Stimulated activated CD4-positive, alpha-beta T cell treated with anti-CD3 and anti-CD28 coated beads, Interleukin-15, amount 100 ng/mL, for 1 hour (primary cell): ENCODE measurements at places on chromosomes 16 and 17.

DNA sequence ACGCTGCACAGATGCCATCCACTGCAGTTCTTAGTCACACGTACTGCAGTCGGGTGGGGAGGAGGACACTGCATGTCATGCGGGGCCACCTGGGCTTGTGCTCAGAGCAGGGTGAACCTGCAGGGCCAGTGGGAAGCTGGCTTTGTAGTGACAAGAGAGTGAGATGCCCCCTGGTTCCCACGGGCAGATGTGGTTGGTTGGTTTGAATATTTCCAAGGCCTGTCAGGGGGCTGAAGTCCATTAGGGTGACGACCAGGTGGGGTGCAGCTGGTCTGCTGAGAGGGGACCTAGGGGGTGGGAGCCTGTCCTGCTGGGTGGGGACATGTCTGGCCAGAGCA lies 14.3 kb downstream of the ZNF213 start:
- no peak for DNase-seq

- DNase-seq = peak; percentile 28
These were observed at the start of gene FA2H for GRCh38 chr16:74774223-74775139. Gene FA2H (minus strand): TSS chr16:74774820. CDS start chr16:74774755, 65 bp downstream.

DNA sequence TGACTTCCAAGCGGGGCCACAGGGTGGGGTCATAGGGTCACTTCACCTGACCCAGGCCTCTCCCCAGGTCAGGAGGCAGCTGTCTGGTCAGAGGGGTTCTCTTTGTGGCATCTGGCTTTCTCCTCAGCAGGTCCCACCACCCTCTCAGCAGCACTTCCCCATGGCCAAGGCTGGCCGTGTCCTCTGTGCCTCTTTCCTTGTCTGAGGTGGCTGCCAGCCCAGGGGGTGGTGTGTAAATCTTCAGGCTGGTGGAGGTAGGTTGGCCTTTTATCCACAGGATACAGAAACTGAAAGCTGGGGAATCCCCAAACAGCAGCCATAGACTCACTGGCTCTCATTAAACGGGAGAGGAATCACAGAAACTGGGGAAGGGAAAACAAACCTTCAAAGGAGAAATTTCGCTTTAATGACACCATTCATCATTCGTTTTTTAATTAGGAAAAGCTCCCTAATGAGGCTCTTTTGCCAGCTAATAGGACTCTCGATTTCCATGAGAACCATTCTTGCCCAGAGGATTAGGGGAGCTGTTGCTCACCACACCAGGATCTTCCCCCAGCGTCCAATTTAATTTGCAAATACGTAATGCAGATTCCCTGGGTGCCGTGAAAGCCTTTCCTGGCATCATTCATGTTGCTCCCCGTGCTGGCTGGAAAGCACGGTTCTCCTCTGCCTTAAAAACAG lies 18.0 kb downstream of the C17orf75 start:
- DNase-seq = no peak

DNA sequence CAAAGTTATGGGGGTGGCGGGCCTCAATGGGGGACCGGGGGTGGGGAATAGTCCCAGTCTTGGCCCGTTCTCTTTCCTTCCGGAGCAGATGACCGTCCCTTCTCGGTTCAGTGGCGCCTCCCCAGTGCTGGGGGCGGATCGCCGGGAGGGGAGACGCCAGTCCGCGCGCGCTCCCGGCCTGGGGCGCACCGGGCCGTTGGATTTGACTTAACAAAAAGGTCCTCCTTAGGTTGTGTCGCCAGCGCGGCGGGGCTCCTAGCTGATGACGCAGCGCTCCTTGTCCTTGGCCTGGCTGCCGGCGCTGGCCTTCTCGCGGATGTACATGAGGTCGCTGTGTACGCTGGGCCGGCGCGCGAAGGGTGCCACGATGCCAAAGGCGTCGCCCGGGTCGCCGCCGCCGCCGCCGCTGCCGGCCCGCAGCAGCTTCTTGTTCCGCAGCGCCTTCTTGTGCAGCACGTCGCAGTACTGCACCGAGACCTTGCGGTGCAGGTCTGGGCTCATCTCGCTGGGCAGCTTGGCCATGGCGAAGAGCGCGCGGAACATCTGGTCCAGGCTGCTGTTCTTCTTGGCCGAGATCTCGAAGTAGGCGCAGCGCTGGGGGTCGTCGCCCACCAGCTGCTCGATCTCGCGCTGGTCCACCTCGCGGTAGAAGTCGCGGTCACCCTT lies 1.2 kb downstream of the RASD1 start:
- no peak for DNase-seq

GRCh38 chr16:81693041-81693743 lies 85.9 kb upstream of the PLCG2 start:
- no peak for DNase-seq

DNA sequence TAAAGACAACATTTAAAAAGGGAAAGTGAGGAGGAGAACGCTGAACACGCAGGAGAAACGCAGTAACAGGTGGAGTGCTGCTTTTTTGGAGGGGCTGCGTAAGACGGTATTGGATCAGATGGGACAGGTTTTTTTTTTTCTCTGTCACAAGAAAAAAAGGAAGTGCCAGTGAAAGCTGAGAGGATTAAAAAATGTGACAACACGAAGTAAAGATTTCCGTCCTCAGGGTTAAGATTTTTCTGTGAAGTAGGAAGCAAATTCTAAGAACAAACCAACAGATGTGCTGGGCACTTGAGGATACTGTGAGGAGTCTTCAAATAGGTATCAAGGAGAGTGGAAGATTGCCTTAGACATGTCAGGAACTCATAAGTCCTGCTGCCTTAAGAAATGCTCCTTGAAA lies 5.8 kb upstream of the ABCA9 start:
- DNase-seq = no peak

DNA sequence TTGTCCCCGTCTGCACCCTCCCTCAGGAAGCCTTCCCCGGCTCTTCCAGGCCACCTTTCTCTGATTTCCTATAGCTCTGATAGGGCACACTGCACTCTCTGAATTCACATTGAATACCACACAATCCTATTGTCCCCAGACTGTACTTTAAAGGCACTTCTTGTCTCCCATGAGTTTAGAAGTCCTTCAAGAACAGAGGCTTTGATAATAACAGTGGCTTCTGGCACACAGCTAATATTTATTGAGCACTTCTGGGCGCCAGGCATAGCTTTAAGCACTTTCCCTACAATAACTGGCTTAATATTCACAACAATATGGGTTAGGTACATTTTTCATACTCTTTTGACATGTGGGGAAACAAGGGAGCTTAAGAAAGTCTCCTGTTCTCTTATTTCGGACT lies 169.7 kb upstream of the IRX6 start:
- DNase-seq = no peak

GRCh38 chr17:46979147-46979863 lies at the start of gene RPRML:
Gene RPRML (minus strand): TSS chr17:46979253. CDS start chr17:46979007, 246 bp downstream.
- DNase-seq = no peak

DNA sequence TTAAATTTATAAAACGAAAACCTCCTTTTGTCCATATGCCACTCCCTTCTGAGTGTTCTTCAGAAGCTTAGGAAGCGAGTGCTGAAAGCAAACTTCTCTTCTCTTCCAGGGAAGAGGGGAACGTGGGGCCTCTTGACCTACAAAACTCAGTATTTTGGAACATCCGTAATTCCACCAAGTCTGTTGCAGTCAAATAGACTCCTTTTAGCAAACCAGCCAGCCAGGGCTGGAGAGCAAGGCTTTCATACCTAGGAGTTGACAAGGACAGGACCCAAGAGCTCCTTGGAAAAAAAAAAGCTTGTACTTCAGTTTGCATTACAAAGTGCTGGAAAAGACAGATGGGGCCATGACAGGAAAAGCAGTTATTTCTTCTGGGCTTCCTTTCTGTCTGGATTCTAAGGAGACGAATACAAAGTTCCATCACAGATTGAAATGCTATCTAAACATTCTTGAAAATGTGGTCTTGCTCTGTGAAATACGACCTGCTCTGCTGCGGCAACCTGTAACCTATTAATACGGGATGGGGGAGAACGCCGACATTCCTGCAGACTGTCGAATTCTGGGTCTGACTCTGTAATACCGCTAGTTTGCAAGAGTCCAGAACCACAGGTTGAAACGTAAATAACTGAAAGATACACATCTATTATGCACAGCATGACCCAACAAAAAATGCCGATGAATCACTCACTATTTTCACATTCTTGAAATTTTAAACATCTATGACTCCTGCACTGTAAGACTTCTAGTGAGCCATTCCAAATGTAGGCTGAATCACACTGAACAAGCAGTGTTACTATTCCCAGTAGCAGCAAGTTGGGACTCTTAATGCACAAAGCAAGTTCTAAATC lies 20.6 kb downstream of the VPS53 start:
- no peak for DNase-seq

DNA sequence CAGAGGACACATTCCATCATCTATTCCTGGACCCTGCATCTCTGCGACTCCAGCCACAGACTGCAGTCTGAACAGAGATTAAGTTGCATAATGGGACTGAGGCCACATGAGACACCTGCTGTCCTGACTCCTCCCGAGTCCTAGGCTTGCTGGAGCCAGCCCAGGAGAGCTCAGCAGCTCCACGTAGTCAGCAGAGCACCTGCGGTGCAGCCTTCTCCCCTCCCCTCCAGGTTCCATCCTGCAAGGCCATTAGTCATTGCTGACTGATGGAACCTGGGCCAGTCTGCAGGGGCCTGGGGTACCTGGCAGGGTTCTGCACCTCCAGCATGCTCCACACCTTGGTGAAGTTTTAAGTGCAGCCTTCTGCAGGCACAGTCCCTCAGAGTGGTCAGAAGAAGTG lies 76.7 kb downstream of the PLD6 start:
- DNase-seq = no peak

DNA sequence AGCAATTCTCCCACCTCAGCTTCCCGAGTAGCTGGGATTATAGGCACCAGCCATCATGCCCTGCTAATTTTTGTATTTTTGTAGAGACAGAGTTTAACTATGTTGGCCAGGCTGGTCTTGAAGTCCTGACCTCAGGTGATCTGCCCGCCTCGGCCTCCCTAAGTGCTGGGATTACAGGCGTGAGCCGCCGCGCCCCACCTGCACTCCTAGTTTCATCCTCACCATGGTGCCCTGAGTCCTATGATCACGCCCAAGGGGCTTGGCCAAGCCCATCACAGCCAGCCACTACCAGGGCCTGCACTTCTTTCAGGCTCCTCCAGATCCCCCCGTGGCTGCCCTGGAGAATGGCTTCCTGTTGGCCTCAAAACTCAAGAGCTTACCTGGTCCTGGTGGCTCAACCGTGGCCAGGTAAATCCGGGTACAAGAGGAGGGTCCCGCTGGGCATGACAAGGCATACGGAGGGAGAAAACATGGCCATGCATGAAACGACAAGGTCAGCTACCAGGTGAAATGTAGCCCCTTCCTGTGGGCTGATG lies 20.4 kb upstream of the TFAP4 start:
- DNase-seq = no peak

DNA sequence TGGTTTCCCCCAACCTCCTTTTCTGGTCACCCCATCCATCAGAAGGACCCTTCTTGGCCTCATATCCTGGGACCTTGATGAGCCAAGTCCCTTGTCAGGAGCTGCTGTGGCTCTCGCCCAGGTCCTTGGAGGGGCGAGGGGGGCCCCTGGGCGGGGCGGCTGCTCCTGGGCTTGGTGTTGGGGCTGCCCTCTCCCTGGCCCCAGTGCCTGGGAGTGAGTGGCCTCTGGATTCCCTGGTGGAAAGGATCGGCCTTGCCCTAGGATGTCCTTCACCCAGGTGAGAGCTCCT lies 6.2 kb upstream of the NOTUM start:
- no peak for DNase-seq

DNA sequence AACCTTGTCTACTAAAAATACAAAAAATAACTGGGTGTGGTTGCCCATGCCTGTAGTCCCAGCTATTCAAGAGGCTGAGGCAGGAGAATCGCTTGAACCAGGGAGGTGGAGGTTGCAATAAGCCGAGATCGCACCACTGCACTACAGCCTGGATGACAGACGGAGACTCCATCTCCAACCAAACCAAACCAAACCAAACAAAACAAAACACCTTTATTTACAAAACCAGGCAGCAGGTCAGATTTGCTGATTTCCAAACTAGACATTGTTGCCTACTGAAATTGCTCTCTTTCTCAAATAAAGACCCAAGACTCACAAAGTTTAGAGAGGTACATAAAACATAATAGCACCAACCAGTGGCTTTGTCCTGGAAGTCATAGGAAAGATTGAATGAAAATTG lies 5.7 kb upstream of the TMEM238L start:
- no peak for DNase-seq

DNA sequence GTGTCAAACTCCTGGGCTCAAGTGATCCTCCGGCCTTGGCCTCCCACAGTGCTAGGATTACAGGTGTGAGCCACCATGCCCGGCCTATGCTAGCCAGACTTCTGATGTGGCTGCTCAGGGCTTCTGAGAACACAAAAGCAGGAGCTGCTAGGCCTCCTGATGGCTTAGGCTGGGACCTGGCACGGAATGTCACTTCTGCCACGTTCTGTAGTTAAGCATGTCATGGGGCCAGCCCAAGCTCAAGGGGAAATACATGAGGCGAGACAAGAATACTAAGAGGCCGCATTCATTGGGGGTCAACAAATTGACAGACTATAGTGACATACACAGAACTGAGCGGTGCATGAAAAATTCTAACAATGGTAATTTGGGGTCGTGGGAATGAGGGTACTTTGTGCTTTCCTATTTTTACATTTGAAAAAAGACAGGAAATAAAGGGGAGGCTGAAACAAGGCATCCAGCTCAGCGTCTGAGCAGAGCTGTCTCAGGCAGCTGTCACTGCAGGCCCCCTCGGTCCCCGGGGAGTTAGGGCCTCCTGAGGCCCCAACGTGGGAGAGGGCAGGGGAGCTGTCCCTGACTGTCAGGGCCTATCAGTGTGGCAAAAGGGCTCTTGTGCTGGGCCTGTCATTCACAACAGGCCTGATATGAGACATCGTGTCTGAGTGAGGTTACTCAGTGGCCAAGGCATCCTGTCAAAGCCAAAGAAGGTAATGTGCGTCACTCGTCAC lies 26.4 kb downstream of the CFAP20 start:
- DNase-seq = no peak

GRCh38 chr16:50213939-50214519 lies 52.3 kb upstream of the ADCY7 start:
- DNase-seq = no peak

GRCh38 chr17:83126275-83126811 lies 46.9 kb downstream of the METRNL start:
- DNase-seq = no peak
